BE2C (cell line): ENCODE measurements at places on chromosomes 7 and 10.
A peak's percentile ranks its signal among the peaks of the same experiment; 100 is the strongest.

GRCh38 chr7:42315631-42316030 is 78.6 kb upstream of the GLI3 start:
- DNase-seq: no peak

GRCh38 chr7:75621124-75621523 is 117.6 kb downstream of the HIP1 start:
- no peak for DNase-seq

DNA sequence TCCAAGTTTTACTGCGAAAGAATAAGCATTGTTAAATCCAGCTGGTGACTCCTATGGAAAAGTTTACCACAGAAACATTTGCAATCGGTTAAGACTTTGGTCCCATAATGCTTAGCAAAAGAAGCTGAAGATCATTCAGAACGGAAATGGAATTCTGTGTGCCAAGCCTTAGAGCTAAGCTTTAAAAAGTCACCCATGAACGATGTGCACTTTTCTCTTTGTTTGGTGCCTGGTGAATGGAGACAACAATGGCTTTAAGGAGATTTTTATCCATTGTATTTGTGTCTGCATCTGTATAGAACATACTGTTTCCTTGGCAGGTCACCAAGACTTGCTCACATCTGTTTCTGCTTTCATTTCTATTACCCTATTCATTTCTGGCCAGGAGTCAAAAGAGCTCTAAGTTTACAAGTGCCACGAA is 26.3 kb upstream of the COL1A2 start:
- DNase-seq: peak; percentile 32

- peak; percentile 52 for DNase-seq
Measured at GRCh38 chr10:77251297-77252013, 386.2 kb downstream of the KCNMA1 start.

DNA sequence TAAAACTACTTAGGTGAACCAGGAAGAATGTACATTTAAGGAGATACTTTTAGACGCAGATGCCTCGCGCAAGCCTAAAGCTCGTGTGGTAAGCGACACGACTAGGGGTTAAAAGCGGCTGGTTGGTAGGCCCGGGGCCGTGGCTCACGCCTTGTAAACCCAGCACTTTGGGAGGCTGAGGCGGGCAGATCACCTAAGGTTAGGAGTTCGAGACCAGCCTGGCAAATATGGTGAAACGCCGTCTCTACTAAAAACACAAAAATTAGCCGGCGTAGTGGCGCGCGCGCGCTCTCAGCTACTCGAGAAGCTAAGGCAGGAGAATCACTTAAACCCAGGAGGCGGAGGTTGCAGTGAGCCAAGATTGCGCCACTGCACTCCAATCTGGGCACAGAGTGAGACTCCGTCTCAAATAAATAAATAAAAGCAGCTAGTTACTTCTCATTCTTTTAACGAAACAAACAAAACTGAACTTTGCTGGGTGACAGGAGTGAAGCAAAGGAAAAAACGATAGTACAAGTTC is 879 bp downstream of the NUDT5 start:
- DNase-seq: peak; percentile 14
